ENCODE measurements at places on chromosomes 1 and 21.

- DNase-seq: no peak
Observed at GRCh38 chr21:40531431-40532110, 315.4 kb downstream of the DSCAM start.

GRCh38 chr21:16002874-16003466 lies 273.2 kb downstream of the USP25 start:
- no peak for DNase-seq

DNA sequence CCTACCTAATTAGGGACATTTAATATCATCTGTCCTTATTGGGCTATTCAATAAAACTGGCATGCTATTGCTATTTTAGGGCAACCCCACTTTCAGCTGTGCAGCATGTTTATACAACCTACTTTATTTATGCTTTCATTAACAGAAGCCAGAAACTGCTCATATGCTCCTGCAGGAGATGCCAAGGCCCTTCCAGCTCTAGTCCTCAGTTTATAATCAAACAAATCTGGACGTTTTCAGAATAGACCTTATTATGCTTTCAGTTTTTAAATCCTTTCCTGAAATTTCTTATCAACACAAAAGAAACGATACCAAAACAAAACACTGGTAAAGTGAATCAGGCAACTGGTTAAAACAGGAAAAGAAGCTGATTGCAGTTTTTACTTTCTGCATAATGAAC lies 53.2 kb downstream of the PTGS2 start:
- DNase-seq: no peak

DNA sequence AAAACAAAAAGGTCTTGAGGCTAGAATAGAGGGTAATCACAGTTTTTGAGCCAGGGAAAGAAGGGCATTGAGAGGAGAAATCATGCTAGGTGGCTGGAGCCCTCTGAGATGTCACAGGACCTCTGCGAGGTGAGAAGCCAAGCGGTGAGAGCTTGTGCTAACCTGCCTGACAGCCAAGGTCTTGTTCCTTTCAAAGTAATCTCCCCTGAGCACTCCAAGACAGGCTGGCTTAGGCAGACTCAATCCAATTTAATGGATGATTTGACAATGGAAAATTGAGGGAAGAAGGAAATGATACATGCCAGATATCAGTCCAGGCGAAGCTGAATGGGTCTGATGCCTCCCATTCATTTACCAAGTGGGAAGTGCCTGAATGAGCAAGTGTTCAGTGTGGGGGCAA lies 311.9 kb upstream of the PTBP2 start:
- DNase-seq: no peak

Measured in occipital lobe (tissue), 3 donors.